SK-N-MC (cell line): ENCODE measurements at places on chromosomes 2 and 18.

GRCh38 chr2:20350041-20350712, 467 bp downstream of the PUM2 start:
- DNase-seq, result no peak

GRCh38 chr2:96963316-96963715, 23.1 kb downstream of the FAM178B start:
- DNase-seq, result no peak

- DNase-seq, result no peak
These were observed 41.1 kb downstream of the ZNF516 start for GRCh38 chr18:76453932-76454331.

DNA sequence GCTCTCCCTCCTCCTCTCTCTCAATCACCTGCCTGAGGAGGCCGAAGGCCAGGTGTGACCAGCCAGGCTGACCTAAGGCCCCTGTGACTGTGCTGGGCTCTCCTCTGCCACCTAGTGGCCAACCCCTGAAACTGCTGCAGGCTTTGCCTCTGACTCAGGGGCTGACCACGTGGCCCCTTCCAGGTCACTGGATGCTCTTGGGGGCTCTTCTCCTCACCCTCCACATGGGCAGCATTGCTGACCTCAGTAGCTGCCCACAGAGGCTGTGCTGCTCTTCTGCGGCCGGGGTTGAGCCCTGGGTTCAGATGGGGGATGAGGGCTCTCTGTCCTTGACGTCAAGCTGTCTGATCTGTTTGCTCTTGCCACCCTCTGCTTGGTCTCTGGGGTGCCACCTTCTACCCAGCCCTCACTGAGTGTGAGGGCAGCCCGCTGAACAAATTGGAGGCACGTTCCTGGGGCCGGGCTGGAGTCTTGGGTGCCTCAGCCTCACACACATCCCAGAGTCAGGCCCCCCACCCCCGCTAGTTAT, 122.7 kb downstream of the TWIST2 start:
- no peak for DNase-seq

- no peak for DNase-seq
These were observed 9.1 kb downstream of the KLF7 start for GRCh38 chr2:207156451-207157161.

- DNase-seq, result no peak
These were observed 446.7 kb downstream of the SETBP1 start for GRCh38 chr18:45127405-45127804.

DNA sequence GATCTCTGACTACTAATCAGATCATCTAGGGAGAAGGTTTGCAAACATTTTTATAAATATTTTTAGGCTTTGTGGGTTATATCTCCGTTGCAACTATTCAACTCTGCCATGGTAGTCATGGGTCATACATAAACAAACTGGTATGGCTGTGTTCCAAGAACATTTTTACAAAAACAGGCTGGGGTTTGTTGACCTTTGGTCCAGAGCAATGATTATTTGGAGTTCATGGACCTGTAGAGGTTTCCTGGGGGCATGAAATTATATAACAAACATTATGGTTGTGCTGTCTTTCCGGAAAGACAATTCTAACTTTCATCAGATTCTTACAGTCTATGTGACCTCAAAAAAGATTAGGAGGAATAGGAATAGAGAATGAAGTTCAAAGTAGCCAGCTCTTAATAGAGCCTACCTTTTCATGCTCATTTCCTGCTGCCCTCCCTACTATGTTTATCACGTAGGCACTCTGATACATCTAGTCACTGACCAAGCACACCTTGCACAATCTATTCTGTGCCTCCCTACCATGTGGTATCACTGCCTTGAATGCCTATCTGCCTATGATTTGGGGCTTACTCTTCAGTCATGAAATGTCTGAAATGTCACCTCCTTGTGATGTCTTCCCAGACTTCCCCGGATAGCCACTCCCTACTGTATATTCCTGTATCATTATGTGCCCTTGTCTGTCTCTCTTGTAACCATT, 102.4 kb upstream of the SCN1A start:
- no peak for DNase-seq

GRCh38 chr2:175884697-175885393, 117.2 kb downstream of the LNPK start:
- DNase-seq, result no peak

DNA sequence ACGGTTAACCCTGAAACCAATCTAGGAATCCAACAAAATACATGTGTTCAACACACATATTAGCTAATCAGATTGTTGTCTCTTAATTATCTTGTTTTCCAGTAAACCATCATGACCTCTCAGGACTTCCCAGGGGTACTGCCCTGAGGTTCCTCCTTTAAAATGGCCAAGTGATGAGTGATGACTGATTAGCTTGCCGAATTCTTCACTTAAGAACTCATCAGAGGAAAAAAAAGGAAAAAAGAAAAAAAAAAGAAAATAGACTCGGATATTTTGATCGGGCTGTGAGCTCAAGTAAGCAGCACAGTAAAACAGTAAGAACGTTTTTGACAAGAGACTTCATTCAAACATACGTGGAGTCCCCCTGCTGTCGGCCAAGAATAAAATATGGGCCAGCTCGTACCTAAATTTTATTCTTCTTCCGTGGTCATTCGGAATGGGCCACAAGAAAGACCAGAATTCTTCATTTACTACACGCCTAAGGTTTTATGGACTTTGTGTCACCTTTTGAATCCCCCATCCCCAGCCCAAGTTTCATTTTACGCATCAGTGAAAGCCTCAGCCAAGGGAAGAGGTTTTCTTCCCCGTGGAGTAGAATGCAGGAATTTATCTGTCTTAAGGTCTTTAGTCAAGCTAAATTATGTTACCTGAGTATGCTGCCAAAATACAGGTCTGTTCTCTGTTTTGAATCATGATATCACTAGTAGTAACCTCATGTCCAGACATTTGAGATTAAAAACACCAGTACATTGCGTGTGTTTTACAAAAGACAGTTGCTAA, 40.5 kb downstream of the COLEC12 start:
- no peak for DNase-seq

GRCh38 chr2:62147610-62148301, 48.2 kb upstream of the B3GNT2 start:
- no peak for DNase-seq

GRCh38 chr2:114265261-114265660, 177.2 kb upstream of the DPP10 start:
- no peak for DNase-seq

DNA sequence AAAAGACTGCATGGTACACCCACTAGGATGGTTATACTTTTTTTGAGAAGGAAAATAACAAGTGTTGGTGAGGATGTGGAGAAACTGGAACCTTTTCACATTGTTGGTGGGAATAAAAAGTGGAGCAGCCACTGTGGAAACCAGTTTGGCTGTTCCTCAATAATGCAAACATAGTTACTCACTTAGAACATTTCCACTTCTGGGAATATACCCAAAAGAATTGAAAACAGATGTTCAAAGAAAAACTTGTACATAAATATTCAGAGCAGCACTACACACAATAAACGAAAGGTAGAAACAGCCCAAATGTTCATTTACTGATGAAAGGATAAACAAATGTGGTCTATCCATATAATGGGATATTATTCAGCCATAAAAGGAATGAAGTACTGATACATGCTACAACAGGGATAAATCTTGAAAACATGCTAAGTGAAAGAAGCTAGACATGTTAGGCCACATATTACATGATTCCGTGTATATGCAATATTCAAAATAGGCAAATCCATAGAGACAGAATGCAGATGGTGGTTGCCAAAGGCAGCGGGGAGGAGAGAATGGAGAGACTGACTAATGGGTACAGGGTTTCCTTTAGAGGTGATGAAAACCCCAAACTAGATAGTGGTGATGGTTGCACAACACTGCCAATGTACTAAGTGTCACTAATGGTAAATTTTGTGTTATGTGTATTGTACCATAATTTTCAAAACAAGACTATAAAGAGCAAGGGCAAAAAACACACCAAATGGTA, 20.9 kb upstream of the LMAN1 start:
- DNase-seq, result no peak

DNA sequence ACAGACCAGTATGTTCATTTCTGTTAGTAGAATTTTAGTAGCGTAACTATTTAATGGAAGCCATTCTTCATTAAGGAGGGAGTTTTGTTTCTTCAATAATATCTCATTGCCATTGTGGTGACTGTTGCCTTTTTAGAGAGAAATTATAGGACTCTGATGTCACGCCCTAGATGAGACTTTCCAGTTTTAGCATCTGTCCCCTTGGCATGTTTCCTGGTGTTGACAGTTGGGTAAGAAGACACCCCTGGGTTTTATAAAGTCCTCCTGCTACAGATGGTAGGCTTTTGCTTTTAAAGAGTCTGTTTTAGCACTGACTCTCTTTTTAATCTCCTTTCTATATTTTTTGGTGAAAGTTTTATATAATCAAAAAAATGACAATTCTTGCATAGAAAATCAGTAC, 41.9 kb downstream of the KCNJ3 start:
- DNase-seq, result no peak

DNA sequence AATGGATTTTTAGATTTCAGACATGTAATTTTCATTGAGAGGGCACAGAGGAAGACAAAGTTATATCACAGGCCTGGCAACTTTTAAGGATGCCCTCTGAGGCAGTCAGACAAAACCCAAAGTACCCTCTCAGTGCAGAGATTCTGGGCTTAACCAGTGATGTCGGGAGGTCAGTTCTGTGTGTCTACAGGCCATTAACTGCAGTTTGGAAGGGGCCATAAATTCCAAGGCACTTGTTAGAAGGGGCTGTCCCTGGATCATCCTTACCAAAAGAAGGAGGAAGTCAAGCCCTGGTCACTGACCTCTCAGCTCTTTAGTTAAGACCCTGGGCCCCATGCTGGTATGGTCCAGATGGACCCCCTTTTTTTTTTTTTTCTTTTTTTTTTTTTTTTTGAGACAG, 60.7 kb downstream of the LRRFIP1 start:
- DNase-seq, result no peak
